ENCODE measurements at places on chromosomes 16 and 17.

DNA sequence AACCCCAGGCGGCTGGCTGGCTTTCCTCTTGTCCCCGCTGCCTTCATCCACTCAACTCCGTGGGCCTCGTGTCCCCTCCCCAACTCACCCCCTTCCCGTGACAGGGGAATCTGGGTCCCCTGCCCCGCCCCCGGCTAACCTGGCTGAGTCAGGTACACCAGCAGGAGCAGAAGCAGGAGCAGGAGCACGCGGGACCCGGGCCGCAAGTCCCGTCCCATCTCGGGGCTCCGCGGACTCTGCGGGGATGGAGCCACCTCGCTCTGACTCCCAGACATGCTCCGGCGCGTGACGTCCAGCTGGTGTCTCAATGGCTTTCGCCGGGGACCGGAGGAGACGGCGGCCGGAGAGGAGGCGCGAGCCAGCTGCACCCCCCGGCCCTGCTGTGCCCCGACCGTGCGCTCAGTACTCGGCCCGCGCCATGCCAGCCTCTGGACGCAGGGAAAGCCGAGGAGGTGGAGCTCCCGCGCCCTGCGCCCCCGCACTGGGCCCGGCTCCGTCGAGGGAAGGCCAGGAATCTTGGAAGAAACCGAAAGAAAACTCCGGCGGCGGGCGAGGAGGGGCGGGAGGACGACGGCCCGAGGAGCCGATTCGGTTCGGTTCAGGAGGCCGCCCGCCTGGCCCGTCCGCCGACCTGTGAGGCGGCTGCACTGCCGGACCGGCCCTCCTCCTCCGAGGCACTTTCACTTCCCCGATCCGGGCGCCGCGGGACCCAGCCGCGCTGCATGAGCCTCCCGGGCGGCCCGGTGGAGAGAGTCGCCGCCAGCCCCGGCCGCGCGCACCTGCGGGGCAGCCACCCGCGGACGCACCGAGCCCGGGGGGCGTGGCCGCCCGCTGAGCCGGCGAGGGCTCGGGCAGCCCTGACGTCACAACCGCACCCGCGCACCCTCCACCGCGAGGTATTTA, at the start of the genes CXCL16 and ZMYND15:
CXCL16 (minus strand) TSS at position 807 of the 903 bp plus-strand sequence; CDS start at position 218, 589 bp downstream.
ZMYND15 (plus strand) TSS at position 712 of the 903 bp plus-strand sequence. CDS start 716 bp downstream, outside the sequence.
- peak; percentile 50 for DNase-seq

GRCh38 chr17:34401165-34401564, 38.1 kb upstream of the CCL1 start:
- no peak for DNase-seq

- DNase-seq: peak; percentile 42
These were observed 4.1 kb upstream of the C1QTNF1 start for GRCh38 chr17:79019632-79020584.

DNA sequence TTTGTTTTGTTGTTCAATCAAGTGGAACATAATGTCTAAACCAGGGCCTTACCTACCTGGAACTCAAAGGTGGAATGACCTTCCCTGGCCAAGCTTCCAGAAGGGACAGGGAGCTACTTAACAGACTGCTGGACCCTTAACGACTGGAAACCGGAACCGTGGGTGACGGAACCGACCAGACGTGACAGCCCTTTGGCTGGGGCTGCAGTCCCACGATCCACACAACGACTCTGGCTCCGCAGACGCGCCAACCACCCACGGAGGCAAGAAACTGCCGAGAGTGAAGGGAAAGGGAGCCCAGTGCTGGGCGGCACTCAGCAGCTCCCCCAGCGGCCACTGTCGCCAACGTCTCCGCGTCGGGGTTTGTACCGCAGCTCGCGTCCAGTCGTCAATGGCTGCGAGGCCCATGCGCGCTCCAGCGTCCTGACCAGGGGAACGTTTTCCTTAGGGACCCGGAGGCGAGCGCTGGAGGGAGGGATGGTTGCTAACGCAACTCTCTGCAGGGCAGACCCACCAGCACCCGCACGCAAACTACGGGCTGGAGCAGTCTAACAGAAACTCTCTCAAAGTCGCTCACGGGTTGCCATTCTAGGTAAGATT, 5.5 kb upstream of the KIF22 start:
- DNase-seq: peak; percentile 71

GRCh38 chr17:50797135-50797810, 30.0 kb upstream of the ANKRD40CL start:
- no peak for DNase-seq

DNA sequence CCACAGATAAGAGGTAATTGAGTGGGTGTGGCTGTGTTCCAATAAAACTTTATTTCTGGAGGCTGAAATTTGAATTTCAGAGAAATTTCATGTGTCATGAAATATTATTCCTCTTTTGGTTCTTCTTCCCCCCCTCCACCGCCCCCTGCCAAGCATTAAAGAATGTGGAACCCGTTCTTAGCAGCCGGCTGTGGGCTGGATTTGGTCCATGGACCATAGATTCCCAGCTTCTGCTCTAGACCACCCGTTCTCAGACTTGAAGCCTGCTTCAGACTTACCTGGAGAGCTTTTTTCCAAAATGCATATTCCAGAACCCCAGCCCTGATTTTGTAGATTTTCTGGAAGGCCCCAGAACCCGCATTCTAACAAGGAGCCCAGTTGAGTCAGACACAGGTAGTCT, 15.1 kb upstream of the LASP1NB start:
- DNase-seq: no peak

- no peak for DNase-seq
These were observed 63.3 kb downstream of the RNF213 start for GRCh38 chr17:80323982-80324381.

- DNase-seq: peak; percentile 50
These were observed 62.9 kb upstream of the AMZ2 start for GRCh38 chr17:68184816-68185436.

DNA sequence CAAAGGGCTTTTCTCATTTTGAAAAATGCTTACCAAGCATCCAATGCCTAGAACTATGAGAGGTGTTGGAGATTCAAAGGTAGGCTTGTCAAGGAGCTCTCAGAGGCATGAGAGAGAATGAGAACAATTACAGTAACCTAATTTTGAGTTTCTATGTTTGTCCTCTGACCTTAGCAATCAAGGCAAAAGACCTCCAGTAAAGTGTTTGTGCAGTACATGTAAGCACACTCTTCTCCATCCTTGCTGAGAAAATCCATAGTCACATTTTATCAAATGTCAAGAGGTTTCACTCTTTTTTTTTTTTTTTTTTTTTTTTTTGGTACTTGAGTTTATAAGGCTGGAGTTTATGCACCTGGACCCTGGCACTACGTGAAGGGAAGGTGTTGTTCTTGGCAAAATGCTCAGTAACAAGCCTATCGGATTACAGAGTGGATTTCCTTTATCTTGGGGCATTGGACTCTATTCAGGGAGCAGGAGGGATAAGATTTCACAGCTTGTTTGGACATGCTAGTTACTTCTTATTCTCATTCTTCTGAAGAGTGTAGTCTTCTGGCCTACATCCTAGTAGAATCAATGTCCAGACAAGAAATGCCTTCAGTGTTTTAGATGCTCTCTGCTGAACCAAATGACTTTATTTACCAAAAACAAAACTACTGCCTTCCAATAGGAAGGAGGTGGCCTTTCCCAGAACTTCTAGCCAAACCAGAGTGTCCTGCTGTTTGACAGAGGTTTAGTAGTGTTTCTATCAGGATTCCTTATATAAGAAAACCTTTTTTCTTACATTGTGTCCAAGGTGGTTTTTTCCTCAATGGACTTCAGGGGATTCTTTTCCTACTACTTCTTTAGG, 21.9 kb downstream of the KCNJ2 start:
- DNase-seq: no peak

DNA sequence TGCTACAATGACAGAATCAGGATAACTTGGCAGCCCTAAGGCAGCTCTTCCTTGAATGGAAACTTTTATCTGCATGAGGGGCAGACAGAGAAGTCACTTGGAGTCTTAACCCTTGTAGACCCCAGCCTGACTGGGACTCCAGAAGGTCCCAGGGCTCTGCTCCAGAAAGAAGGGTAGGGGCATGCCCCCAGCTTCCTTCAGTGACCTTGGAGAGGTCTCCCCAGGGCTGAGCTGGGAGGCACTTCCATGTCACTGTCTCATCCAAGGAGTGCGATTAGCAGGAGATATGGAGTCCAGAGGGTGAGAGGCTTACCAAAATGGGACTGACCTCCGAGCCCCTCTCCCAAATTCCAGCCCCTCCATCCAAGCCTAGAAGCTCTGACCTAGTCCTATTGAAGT, 3.4 kb upstream of the NLRC5 start:
- DNase-seq: no peak

DNA sequence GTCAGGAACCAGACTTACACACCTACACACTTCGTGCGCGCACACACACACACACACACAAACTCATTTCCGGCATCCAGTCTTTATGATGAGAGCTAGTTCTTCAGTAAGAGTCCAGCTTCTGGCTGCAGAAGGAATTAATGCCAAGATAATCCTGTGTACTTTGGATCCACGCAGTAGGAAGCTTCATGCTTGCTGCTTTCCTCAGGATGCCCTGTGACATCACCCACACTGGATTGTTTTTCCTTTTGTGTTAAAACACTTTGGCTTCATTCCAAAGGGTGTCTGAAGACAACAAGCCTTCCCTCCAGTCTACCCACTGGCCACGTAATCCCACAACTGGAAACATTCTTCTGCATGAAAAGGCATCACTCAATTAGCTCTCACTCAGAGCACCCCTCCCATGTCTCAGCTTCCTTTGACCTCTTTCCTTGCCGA, 35.4 kb downstream of the KCNJ16 start:
- no peak for DNase-seq

GRCh38 chr17:45917081-45917480, 22.7 kb downstream of the MAPT start:
- no peak for DNase-seq

DNA sequence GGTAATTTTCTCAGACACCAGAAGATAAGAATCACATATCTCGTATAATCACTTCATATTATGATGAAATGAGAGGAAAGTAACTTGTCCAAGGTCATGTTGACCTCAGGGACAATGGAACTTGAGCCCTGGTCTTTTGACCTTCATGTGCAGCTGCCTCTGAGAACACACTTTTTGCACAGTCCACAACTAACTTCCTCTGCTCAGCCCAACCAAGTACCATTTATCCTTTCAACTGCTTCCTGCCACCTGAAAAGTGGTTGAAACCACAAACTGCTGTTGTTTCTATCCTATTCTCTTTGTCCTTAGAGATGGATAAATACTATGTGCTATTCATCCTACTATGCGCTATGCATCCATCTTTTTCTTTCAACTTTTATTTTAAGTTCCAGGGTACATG, 2.3 kb upstream of the CCL1 start:
- no peak for DNase-seq

- DNase-seq: no peak
These were observed 109.1 kb upstream of the CDC42EP4 start for GRCh38 chr17:73420897-73421296.

DNA sequence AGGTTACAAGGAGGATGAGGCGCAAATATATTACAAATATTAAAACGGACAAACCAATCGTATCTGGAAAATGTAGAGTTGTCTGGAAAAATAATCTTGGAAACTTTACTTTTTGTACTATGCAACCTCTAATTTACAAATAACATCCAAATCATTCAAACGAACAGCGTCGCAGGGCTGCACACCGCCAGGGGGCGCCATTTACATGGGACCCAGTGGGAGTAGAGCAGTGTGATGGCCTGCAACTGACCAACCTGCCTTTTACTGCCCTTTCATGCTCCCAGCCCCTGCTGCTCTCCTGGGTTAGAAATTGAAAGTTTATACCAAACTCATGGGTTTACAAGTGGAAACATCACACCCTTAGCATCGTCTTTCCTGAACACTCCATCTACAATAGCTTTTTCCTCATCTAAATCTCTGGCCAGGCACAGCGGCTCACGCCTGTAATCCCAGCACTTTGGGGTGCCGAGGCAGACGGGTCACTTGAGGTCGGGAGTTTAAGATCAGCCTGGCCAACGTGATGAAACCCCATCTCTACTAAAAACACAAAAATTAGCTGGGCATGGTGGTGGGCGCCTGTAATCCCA, 10.0 kb downstream of the PITPNC1 start:
- DNase-seq: peak; percentile 65

DNA sequence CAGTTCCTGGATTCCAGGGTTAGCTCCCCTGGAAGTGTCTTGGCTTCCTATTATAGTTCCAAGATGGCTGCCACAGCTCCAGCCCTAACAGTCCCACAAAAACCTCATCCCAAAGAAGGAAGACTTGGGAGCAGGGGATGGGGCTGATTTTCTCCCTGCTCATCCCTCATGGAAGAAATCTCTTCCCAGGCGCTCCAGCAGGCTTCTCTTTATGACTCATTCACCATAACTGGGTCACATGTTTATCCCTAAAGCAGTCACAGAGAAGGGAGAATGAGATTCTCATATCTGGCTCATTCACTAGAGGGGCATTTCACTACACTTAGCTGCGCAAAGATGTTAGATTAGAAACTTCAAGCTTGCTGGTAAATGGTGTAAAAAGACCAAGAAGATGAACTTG, 206.5 kb upstream of the IRX3 start:
- no peak for DNase-seq

DNA sequence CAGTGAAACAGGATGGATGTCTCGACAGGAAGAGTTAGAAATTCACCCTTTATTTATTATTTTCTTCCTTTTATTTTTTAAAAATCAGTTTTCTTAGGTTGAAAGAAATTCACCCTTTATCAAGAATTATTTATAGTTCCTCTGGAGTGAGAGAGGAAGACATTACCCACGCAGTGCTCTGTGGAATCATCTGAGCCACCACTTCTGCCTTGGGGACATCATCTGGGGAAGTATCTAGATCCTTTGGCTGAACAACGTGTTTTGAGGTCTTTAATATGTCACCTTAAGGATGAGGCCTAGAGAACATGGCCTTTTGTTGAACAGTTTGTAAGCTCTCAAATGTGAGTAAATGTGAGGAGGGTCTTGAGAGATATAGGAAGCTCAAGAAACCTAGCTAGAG, 183.3 kb downstream of the UTP18 start:
- DNase-seq: no peak

DNA sequence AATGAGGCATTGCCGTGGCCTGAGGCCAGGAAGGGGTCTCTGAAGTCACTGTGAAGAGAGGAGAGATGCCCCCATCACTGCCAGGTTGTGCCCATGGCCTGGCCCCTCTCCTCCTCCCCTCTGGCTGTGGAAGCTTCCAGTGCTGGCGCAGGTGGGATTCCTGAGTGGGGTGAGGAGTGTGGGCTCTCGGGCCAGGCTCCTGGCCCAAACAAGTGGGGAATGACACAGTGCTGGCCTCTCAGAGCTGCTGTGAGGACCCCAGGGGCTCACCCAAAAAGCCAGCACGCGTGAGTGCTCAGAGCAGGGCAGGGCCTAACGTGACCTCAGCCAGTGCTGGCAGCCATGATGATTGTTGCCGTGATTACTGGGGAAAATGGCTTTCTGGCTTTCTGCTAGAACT, 53.5 kb upstream of the MTSS2 start:
- DNase-seq: no peak

- DNase-seq: no peak
These were observed 9.3 kb downstream of the NUBP1 start for GRCh38 chr16:10752843-10753523.

DNA sequence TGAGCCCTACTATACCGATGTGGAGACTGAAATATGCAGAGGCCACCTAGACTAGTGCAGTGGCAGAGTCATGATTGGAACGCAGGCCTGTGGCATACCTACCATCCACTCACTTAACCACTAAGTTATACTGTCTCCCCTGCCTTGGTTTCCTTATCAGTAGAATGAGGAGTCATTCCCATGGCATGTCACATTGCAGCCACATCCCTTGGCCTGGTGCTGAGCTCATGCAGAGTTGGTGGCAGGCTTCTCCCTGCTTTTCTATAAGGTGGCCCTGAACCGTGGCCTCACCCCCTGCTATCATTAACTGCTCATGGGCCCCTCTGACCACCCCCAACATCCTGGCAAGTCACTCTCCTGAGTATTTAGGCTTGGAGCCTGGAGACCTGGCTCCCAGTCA, 212.5 kb downstream of the KATNIP start:
- DNase-seq: no peak

GRCh38 chr17:6555331-6556120, 829 bp downstream of the PITPNM3 start:
- DNase-seq: no peak

- no peak for DNase-seq
These were observed 35.7 kb upstream of the CCL2 start for GRCh38 chr17:34219405-34219804.
